Esophagus squamous epithelium (tissue), 5 donors: ENCODE measurements at places on chromosomes 4 and X. TPM values are rescaled to one million over a fixed set of nuclear protein-coding genes. Genes with fewer than 3 reads are reported as not detected.

Gene DUSP21
- not detected for total RNA-seq

Gene F8A3
- total RNA-seq, result 1.2 TPM

Gene TACR3
- total RNA-seq, result under 0.01 TPM

Gene RIPPLY1
- not detected for total RNA-seq

Gene SLC7A11
- 1.5 TPM for total RNA-seq

Gene CSAG3
- not detected for total RNA-seq

- no peaks in the 10 kb centered on the region for H3K4me1 ChIP-seq
- DNase-seq, result no peak
- no peak overlapping the region for H3K4me3 ChIP-seq
- H3K36me3 ChIP-seq, result no peaks in the 10 kb centered on the region
Measured at GRCh38 chr4:89486042-89486441, 178.4 kb upstream of the GPRIN3 start.

- H3K36me3 ChIP-seq, result no peaks in the 10 kb centered on the region
- DNase-seq, result no peak
- H3K27ac ChIP-seq, result no peak overlapping the region
- no peaks in the 10 kb centered on the region for H3K27me3 ChIP-seq
- no peaks in the 10 kb centered on the region for H3K4me1 ChIP-seq
- H3K4me3 ChIP-seq, result no peak overlapping the region
Measured at GRCh38 chr4:140195806-140196205, 41.8 kb upstream of the MAML3 start.

DNA sequence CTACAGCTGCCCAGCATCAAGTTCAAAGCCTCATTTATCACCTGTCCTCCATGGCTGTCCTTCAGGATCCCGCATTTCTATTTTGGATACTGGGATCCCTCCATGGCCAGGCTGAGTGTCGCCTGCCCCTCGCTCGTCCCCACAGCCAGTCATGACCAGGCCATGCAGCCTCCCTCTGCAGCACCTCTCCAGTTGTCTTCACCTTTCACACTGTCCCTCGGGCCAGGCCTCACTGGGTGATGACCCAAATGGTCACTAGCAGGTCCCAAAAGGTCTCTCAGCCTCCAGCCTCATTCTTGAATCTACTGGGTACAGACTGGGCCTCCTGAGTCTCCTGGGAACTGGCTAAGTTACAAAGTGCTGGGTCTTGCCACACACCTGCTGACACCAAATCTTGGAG, 48.7 kb upstream of the HELT start:
- peak overlapping the region; percentile 63 for H3K27ac ChIP-seq
- no peaks in the 10 kb centered on the region for H3K36me3 ChIP-seq
- DNase-seq, result no peak
- H3K4me3 ChIP-seq, result no peak overlapping the region
- peaks cover 21% of the 10 kb centered on the region for H3K4me1 ChIP-seq
- no peaks in the 10 kb centered on the region for H3K27me3 ChIP-seq

DNA sequence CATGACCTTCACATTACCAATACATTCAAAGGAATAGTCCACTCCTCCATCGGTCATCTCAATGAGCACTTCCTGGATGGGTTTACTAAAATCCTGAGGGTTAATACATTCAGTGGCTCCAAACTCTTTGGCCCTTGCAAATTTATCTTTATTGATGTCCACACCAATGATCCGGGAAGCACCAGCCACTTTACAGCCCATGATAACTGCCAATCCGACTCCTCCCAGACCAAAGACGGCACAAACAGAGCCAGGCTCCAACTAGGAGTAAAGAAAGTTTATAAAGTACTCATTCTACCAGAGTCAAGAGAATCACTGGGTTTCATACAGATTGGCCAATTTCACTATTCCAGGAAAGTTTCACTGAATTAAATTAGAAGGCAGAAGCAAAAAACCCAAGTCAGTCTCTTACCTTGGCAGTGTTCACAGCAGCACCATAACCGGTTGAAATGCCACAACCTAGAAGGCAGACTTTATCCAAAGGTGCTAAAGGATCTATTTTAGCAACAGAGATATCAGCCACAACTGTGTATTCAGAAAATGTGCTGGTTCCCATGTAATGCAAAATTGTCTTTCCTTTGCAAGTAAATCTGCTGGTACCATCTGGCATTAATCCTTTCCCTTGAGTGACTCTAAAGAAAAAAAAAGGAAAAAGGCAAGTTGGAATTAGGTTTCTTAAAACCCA, 12.2 kb downstream of the ADH5 start:
- no peak overlapping the region for H3K27ac ChIP-seq
- H3K27me3 ChIP-seq, result no peaks in the 10 kb centered on the region
- DNase-seq, result no peak
- peaks cover 30% of the 10 kb centered on the region for H3K36me3 ChIP-seq
- H3K4me3 ChIP-seq, result no peak overlapping the region
- H3K4me1 ChIP-seq, result no peaks in the 10 kb centered on the region

DNA sequence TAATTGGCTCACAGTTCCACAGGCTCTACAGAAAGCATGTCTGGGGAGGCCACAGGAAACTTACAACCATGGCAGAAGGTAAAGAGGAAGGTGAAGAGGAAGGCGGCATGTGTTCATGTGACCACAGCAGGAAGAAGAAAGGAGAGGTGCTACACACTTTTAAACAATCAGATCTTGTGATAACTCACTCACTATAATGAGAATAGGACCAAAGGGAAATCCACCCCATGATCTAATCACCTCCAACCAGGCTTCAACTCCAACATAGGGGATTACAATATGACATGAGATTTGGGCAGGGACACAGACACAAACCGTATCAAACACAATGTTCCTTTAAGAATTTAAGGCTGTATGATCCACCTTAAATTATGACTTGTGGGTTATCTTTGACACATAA, 10.5 kb upstream of the PGM2 start:
- H3K4me3 ChIP-seq, result no peak overlapping the region
- no peak for DNase-seq
- H3K27me3 ChIP-seq, result no peaks in the 10 kb centered on the region
- H3K4me1 ChIP-seq, result no peaks in the 10 kb centered on the region
- H3K36me3 ChIP-seq, result no peaks in the 10 kb centered on the region
- no peak overlapping the region for H3K27ac ChIP-seq

DNA sequence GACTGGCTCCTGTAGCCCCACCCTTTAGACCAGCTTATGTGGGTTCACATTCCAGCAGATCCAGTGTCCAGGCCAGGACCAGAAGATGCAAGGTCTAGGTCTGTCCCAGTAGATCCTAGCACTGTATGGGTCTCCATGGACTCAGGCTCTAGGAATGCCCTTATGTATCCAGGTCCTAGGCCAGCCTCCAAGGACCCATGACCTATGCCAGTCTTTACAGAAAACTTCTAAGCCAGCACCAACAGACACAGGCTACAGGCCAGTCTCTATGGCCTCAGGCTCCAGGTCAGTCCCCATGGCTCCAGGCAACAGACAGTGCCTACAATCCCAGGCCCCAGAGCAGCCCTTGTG, 45.2 kb upstream of the MAGED4 start:
- H3K27ac ChIP-seq, result no peak overlapping the region
- no peak for DNase-seq
- H3K4me1 ChIP-seq, result no peaks in the 10 kb centered on the region
- no peaks in the 10 kb centered on the region for H3K27me3 ChIP-seq
- H3K36me3 ChIP-seq, result no peaks in the 10 kb centered on the region

DNA sequence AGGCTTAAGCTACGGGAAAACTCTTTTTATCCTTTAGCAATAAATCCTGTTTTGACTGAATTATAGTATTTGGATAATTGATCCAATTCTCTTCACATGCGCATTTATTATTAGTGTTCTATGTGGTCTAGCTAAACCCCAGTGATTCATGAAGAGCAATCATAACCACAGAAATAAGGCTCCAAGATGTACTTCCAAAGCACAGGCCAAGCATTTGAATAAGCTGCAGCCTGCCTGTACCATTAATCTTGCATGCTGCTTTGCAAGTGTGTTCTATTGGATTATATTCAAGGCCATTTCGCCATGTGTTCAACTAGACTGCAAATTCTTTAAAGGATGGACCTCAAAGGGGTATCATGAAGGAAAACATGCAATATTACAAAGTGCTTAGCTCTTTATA, 385.2 kb upstream of the FAT1 start:
- H3K27ac ChIP-seq, result no peak overlapping the region
- no peak overlapping the region for H3K4me3 ChIP-seq
- H3K4me1 ChIP-seq, result no peaks in the 10 kb centered on the region

DNA sequence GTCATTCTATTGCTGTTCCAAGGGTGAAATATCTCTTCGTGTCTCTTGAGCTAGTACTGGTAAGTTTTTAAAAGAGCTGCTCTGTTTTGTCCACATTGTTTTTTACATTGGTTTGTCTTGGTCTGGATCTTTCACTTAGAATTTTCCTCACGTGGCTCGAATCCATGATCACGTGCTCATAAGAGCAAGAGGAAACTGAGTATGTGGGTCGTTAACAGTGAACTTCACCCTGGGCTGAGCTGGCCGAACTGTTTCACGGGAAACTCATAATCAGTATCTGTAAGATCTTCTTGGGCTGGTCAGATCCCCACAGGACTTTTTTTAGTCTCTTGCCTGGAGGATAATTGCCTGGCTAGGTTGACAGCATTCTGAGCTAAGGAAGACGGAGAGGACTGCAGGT, 77.8 kb upstream of the HELT start:
- H3K36me3 ChIP-seq, result no peaks in the 10 kb centered on the region
- DNase-seq, result no peak
- H3K27me3 ChIP-seq, result no peaks in the 10 kb centered on the region
- H3K4me1 ChIP-seq, result peaks cover 2% of the 10 kb centered on the region
- H3K27ac ChIP-seq, result no peak overlapping the region

GRCh38 chr4:3158841-3159240, 84.4 kb downstream of the HTT start:
- no peak overlapping the region for H3K4me3 ChIP-seq
- no peak for DNase-seq
- H3K27me3 ChIP-seq, result no peaks in the 10 kb centered on the region
- H3K4me1 ChIP-seq, result no peaks in the 10 kb centered on the region
- no peak overlapping the region for H3K27ac ChIP-seq
- H3K36me3 ChIP-seq, result peaks cover 100% of the 10 kb centered on the region
